ENCODE measurements at places on chromosomes 4 and X. TPM values are rescaled to one million over a fixed set of nuclear protein-coding genes. Genes with fewer than 3 reads are reported as not detected.

CCDC158 gene
- total RNA-seq = 0.16 TPM

STARD8 gene
- 11.7 TPM for total RNA-seq

POLN gene
- total RNA-seq = 2.0 TPM

SHISA3 gene
- 5.5 TPM for total RNA-seq

ADH1B gene
- 155 TPM for total RNA-seq

TEX13C gene
- not detected for total RNA-seq

AADAT gene
- 1.4 TPM for total RNA-seq

SULT1B1 gene
- total RNA-seq = 0.65 TPM

PHKA1 gene
- 16.1 TPM for total RNA-seq

TIMP1 gene
- 112 TPM for total RNA-seq

SYN1 gene
- total RNA-seq = 11.1 TPM
